ENCODE measurements at places on chromosomes 6 and 20.

- no peak for DNase-seq
Measured at GRCh38 chr6:98836962-98837944, 2.9 kb downstream of the POU3F2 start.

DNA sequence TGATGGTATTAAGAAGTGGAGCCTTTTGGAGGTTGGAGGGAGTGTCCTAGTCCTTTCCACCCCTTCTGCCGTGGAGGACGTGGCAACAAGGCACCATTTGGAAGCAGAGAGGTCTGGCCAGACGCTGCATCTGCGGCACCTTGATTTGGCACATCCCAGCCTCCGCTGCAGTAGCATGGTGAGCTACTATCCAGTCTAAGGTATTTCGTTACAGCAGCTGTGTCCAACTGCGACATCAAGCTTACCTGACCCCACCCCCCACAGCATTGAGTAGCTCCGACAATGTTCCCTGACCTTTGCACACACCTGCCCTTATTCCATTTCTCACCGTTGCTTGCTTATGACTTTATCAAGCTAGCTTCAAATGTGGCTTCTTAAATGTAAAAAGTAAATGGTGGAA, 29.8 kb upstream of the SYNJ2 start:
- no peak for DNase-seq

GRCh38 chr20:11056414-11056813, 382.6 kb upstream of the JAG1 start:
- DNase-seq, result no peak

DNA sequence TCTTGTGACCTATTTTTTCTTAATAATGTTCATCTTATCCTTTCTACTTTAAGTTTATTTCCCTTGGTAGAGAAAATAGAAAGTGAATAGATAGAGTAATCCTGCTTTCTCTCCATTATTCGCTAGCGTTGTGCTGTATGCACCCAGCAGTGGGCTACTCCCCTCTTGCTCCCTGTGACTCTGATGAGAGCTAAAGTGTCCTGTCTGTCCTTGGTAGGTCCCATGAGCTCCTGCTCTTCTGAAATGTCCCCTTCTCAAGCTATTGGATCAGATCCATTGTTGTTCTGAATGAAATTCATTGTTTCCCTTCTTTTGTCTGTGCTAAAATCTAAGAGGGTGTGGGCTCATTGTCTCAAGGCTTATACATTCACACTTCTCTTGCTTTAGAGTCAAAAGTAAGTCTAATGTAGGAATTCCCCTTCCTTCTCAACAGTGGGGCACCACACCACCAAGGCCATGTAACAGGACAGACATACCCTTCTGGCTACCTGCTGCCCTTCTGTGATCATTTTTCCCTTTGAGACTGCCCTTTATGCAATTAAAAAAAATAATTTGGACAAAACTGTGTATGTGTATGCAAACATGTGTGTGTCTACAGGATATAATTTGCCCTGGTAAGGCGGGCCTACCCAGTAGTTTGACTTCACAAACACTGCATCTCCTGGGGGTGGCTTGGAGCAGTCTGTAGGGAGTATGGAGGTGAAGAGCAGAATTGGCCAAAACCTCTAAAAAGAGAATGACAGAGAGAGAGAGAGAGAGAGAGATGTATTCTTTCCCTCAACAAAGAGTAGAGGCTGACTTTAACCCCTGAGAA, 167.0 kb upstream of the MYLIP start:
- no peak for DNase-seq

DNA sequence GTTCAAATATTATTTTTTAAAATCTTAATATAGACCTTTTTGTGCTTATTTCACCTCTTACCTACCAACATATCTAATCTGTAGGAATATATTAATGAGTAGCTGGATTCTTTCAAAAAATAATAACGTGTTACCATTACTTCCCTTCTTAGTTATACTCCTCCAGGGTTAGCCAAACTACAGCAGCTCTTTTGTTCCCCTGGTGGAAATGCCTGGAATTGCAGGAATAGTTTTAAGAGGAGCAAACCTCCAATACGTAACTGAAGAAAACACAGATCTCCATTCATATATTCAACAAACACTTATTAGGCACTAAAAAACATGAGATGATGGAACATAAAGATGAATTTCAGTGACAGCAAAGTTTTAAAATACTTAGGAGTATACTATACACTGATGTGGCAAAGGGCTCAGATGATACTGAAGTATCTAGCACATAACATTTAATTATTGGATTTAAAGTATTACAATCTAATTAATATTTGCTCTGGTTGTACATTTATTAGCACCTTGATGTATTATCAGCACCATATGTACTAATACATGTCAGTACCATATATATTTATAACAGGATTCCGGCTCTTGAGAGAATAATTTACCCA, 78.3 kb downstream of the TBX18 start:
- no peak for DNase-seq

GRCh38 chr6:101730954-101731353, 337.4 kb downstream of the GRIK2 start:
- no peak for DNase-seq

GRCh38 chr6:155510879-155511278, 55.2 kb upstream of the NOX3 start:
- peak; percentile 29 for DNase-seq

GRCh38 chr6:122845464-122845863, 56.4 kb downstream of the SMPDL3A start:
- DNase-seq, result no peak

- DNase-seq, result no peak
Measured at GRCh38 chr20:37995856-37996605, 37.2 kb downstream of the TTI1 start.

DNA sequence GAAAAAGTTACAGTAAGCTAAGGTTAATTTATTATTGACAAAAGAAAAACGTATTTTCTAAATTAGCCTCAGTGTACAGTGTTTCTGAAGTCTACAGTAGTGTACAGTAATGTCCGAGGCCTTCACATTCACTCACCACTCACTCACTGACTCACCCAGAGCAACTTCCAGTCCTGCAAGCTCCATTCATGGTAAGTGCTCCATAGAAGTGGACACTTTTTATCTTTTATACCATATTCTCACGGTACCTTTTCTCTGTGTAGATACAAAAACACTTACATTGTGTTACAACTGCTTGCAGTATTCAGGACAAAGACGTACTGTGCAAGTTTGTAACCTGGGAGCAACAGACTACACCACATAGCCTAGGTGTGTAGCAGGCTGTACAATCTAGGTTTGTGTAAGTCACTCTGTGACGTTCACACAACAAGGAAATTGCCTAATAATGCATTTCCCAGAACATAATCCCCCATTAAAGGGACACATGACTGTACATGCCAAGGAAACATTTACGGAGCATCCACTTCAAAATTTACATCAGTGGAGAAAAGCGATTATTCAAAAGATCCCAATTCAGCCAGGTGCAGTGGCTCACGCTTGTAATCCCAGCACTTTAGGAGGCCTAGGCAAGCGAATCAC, 133.4 kb downstream of the BANF2 start:
- no peak for DNase-seq

- no peak for DNase-seq
Measured at GRCh38 chr6:67877288-67877687, 757.8 kb upstream of the ADGRB3 start.

GRCh38 chr6:120410586-120410985, 923.7 kb downstream of the TBC1D32 start:
- no peak for DNase-seq

- DNase-seq, result no peak
Measured at GRCh38 chr6:152981989-152982903, 595 bp downstream of the FBXO5 start.
